ENCODE measurements at places on chromosomes 13 and 19.

GRCh38 chr19:38650172-38650775 lies 2.8 kb downstream of the ACTN4 start:
- DNase-seq: no peak

- no peak for DNase-seq
These were observed 1.8 kb downstream of the APOC4 start for GRCh38 chr19:44943801-44944249.

DNA sequence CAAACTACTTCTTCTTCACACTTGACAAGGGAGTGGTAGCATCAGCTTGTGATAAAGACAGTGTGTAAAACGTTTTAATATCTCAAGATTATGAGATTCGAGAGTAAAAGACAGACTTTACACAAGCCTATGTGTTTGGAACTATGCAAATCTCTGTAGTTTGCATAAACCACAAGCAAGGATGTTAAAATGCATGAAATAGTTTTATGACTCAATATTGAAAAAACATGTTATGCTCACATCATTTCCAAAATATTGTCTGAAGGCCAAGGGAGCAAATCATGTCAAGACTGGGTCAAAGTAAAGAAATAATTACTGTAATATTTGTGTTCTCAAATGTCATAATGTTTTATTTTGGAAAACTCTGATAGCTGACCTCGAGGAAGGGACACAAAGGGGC lies 316.8 kb upstream of the KLF12 start:
- no peak for DNase-seq

DNA sequence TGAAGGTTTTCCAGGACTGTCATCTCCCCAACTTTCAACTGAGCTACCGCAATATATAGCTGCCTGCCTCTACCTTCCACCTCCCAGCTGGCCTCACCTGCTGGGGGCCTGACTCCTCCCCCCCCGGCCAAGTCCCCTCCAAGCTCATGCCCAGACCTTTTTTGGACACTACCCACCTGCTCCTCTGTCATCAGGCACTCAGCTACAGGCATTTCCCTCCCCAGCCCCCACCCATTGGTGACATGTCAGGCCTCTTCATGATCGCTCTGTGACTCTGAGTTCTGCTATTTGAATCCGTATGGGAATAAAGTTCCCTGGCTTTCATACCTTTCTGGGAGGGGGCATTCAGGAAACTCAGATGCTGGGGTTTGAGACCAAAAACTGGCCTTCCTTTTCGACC lies 1.8 kb downstream of the PRKACA start:
- DNase-seq: no peak

DNA sequence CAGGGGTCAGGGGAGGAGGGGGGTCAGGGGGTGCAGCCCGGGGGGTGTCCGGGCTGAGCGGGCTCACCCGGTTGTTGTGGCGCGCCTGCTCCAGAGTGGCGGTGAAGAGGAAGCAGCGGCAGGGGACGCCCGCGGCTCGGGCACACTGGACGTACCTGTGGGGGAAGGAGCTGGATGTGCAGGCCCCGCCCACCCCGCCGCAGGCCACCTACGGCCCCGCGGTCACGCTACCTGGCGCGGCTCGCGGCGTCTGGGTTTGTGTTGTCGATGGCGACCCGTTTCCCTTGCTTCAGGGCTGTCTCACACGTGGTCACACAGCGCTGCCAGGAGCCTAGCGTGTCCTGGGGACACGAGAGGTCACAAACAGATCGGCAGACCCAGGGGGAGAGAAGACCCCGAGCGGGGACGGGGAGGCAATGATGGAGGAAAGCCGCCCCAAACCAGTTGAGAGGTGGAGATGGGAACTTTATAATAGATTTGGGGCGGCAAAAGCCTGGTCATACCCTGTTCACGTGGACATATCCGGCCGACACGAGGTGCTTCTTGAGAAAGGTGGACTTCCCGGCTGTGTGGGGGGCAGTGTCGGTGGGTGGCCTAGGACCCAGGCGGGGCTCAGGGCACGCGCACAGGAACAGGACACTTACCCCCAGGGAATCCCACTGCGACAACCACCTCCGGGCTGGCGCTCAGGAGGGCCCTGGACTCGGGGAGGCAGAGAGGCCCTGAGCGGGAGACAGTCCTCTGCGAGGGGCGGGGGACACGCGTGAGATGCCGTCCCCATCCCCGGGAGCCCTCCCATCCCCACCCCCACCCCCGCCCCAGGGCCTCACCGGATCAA lies 5.6 kb downstream of the PNKP start:
- no peak for DNase-seq

DNA sequence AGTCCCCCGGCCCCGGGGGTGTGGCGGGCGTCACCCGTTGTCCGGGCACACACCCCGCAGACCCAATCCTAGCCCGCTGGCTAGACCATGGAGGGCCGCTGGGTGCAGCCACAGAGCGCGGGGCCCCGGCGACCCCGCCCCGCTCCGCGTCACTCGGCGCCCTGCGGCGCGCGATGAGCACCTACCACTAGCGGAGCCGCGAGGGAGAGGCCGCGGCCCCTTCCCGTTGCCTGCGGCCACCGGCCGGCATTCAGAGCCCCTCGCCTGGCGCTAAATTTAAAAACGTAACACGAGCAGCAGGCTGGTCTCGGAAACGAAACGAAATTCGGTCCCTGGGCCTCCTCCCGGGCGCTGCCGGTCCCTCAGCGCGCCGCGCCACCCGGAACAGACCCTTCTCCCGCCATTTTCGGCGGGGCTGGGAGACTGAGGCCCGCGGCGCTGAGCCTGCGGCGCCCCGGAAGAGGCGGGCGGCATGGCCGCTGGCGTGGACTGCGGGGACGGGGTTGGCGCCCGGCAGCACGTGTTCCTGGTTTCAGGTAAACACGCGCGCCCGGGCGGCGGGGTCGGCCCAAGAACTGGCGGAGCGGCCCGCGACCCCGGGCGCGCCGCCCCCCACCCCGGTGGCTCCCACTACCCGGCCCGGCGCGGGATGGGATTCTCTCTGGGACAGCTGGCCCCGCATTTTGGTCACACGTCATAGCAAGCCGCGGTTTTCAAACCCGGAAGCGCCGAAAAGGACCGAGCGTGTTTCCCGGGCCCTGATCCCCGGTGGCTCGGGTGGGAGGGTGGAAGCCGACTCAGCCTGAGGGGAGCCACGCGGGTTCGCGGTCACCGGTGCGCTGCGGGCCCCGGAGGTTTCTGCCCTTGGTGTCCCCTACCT lies at the start of gene RNASEH2B:
Gene RNASEH2B (plus strand): TSS at position 187 of the 880 bp plus-strand sequence. CDS start 286 bp downstream, at position 473.
- DNase-seq: no peak

GRCh38 chr19:7916103-7916954 lies 1.7 kb downstream of the TGFBR3L start:
- no peak for DNase-seq

- no peak for DNase-seq
These were observed 564.1 kb downstream of the PCDH9 start for GRCh38 chr13:66665991-66666390.

DNA sequence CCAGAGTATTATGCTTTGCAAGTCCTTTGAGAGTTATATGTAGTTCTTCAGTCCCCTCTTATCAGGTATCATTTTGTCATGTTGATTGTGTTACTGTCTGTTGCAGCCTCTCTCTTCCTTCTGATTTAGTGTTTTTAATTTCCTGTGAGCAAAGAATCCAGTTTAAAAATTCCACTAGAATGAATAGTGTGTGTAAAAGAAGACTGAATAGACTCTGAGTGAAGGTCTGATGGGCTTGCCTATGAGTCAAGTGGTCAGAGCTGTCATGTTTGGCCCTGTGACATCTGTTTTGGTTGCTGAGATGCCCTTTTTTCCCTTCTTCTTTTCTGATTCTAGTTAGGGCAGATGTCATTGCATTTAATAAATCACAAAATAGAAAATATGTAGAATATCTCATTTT lies 23.3 kb upstream of the KCTD4 start:
- DNase-seq: no peak

DNA sequence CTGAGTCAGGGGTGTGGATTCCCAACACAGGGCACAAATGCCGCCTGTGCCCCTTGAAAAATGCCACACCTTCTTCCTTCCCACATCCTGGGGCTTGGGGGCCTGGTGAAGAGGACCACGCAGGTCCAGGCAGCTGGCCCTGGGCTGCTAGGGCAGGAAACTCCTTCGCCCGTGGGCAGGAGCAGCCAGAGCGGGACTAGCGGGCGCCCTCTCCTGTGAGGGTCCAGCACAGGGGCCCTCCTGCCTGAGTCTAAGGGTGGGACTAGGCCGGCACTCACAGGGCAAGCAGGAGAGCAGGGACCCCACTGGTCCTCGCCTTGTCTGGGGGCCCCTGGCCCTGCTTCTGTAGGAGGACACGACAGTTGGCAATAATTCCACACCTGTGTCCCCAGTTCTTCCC lies 7.5 kb upstream of the CEBPA start:
- DNase-seq: no peak

DNA sequence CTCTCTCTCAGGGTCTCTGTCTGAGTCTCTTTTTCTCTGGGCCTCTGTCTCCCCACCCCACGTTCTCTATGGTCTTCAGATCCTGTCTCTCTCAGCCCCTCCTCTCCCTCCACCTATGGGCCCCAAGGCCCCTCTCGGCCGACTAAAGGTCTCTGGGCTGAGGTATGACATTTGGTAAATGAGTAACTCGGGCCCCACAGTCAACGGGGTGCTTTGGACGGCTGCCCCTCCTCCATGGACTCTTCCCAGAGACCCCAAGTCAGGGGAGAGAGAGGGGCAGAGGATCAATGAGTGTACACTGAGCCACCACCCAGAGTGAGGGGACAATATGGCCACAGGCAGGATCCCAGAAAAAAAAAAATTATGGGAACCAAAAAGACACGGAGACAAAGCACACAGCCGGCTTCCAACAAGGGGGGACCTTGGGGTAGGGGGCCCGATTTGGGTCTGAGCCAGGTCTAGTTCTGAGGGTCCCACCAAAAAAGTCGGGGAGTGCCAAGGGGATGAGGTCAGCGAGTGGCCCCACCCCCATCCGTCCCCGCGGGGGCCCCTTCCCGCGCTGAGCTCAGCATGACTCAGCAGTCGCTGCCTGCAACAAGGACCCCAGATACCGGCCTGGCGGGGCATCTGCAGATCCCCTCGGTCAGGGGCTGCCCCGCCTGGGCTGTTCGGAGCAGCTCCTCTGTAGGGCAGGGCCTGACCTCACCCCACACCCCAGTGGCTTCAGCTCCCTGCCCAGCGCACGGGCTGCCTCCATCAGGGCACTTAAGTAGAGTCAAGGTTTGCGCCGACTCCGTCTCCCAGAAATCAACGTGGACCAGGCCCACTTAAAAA lies 1.5 kb upstream of the FTL start:
- no peak for DNase-seq

DNA sequence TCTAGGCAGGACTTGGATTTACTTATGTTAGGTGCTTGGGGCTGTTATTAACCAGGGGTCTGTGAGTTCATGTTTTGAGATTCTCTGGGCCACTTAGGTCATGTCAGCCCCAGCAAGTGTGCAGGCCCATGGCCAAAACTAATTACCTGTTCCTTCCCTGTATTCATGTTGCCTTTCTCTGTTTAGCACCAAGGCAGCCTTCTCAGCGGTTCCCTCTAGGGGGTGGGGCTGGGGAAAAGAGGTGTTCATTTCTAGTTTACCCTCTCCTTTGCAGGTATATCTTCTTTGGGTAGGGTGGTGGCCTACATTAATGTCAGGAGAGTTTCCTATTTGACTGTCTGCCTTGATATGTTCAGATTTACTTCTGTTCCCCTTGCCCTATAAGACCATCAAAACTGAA lies 61.7 kb downstream of the PDS5B start:
- no peak for DNase-seq

- DNase-seq: no peak
These were observed 46.6 kb upstream of the UBAC2 start for GRCh38 chr13:99154064-99154463.

DNA sequence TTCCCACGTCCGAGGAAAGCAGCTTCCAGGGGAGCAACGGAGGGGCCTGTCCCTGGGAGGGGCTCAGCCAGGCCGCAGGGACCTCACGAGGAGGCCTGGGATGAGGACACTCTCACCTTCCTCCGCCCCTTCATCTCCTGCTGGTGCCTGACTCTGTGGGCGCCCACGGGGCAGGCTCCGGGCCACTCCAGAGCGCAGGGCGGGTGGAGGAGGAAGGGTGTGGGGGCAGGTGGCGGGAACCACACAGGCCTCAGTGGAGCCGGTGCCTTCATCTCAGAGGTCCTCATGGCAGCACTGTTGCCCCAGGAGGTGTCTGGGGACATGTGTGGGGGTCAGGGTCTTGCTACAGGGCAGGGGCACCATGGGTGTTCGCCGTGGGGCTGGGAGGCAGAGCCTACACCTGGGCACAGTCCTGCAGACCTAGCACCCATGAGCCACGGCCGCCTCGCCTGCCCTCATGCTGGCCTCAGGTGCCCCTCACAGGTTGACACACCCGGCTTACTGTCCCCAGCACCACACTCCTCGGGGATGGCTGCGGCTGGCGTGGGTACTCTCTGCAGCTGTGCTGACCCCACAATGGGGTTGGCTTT lies 10.1 kb upstream of the TMEM255B start:
- no peak for DNase-seq

DNA sequence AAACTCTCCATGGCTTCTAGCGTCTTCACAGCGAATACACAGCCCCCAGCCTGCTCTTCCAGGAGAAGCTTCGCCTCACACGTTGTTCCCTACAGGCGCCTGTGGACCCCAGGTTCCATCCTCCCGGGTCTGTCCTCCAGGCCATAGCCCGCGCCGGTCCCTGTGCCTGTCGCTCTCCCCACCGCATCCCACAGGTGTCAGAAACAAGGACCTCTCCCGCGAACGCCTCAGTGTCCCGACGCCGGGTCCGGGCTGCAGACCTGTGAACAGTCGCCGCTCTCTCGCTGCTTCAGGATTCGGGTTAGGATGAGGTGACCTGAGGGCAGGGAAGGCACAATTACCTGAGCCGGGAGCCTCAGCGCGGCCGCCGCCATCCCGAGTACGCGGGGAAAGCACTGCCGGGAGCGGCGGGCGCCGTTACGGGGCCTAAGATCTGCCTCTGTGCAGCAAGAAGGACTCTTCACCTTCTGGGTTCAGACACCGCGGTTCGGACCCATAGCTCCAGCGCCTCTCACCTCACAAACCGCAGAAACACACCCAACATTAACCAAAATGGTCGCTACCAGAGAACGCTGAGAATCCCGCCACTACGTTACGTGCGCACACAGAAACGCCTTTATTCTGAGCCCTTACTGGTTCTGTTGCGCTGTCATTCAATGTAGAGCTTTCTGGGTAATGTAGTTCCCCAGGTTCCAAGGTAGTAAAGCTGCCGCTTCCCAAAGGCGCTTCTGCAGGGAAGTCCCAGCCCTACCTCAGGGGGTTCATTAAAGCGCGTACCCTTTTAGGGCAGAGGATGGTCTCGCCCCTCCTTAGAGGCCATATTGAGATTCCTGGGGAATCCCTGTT lies at the start of gene ZNF418:
Gene ZNF418 (minus strand): TSS at position 583 of the 846 bp plus-strand sequence. CDS start 1,580 bp downstream, outside the sequence.
- DNase-seq: no peak

DNA sequence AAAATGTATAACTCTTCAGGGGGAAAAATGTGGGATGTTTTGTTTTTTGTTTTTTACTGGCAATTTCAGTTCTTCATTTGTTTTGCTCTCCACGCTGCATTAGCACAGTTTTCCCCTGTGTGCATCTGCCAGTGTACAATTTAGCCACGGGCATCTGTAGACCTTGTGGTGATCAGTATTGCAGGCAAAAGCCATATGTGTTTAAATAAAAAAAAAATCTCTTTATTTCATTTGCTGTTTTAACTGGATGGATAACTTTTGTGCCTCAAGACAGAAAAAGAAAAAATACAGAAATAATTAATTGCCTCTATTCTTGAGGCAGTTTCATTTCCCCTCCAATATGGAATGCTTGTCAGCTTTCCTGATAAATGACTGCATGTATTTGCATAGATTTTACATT lies 7.9 kb upstream of the MAB21L1 start:
- DNase-seq: no peak

- no peak for DNase-seq
These were observed 379.2 kb upstream of the MIR17HG start for GRCh38 chr13:90968166-90968904.

GRCh38 chr19:22327321-22327720 lies 41.1 kb downstream of the ZNF729 start:
- DNase-seq: no peak

- DNase-seq: no peak
These were observed 154.9 kb upstream of the KLF12 start for GRCh38 chr13:74289107-74289506.

All from stimulated activated CD8-positive, alpha-beta memory T cell treated with anti-CD3 and anti-CD28 coated beads, Interleukin-4, amount 100 ng/mL, for 1 hour (primary cell).